ENCODE measurements at places on chromosomes 3 and 15.

DNA sequence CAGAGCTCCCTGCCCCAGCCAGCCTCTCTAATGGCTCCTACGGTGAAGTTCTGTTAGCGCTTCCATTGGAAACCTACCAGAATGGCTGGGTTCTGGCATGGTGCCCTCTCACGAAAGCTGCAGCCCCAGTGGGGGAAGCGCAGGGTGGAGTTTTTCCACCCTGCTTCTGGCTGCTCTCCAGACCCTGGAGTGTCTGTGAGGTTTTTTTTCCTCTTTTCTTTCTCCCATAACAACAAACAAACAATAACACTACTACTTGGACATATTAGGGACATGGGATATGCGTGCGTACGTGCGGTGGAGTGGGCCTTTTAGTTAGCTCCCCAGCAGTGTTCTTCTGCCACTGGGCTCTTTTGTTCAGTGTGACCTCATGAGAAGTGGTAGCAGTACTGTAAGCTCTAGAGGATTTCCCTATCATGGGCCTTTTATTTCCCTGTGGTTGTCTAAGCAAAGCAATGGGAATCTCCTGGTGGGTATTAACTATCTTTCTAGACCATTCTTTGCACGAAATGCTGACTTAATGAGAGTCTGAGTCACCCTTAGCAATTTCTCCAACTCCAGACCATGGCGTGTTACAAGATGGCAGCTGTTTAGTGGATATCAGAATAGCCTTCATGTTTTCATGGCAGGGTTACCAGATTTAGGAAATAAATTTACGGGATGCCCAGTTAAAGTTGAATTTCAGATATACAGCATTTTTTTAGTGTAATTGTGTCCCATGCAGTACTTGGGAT is 161.9 kb downstream of the FNDC3B start:
- no peak for DNase-seq

DNA sequence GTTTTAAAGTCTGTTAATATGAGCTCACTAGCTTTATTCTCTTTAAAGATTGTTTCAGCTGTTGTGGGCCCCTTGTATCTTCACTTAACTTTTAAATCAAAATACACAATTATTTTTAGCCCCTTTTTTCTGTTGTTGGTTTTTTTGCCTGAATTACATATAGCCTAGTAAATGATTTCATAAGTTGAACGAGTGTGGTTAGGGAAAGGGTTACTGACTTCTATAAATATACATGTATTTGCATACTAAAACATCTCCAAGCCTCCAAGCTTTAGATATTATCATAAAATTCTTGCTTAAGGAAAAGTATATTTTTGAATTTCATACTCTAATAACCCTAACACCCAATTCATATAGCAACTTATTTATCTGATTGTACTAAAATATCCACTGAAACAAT is 73.2 kb upstream of the ARL6 start:
- DNase-seq = no peak

DNA sequence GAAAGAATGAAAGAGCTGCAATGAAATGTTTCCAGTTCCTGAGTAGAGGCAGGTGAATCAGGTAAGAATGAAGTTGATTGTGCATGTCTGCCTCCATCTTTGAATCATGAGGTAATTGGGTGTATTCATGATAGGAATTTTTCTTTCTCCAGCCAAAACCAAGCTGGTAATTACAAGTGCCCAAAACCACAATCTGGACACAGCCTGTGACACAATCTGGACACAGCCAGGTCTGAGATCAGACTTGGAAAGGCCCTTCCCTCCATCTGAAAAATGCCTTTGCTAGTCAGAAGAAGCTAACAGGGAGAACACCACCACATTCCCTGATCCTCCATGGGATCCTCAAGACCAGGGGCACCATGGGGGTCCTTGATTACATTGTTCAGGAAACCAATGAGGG is 338.5 kb upstream of the THBS1 start:
- DNase-seq = no peak

GRCh38 chr3:61570813-61571212 is 9.4 kb downstream of the PTPRG start:
- no peak for DNase-seq

- DNase-seq = peak; percentile 64
Measured at GRCh38 chr3:156787926-156788663, 38.1 kb upstream of the LEKR1 start.

DNA sequence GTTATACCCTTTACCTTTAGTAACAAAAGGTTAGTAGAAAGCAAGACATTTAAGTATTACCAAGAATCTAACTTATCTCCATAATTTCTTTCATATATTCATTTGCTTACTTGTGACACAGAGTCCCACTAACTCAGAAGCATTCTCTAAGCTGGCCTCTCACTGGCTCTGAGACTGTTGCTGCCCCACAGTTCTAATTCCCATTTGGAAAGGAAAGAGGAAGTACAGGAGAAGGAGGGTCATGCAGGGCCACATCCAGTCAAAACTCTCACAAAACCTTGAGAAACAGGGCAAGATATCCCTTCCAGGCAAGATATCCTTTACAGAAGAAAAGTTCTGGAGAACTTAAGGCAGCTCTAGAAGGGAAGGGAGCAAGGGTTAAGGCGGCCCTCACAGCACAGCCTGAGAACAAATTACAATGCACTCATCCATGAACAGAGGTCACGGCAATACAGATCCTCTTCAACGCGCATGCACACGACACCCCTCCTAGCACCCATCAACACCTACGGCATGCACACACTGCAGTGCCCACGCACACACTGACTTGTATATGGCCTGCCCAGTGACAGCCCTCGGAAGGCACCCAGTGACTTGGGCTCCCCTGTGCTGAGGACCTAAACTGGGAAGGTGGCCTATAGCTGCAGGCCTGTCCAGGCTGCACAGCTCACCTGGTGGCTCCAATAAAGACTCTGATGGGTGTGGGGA is 13.0 kb upstream of the MYO5C start:
- no peak for DNase-seq

DNA sequence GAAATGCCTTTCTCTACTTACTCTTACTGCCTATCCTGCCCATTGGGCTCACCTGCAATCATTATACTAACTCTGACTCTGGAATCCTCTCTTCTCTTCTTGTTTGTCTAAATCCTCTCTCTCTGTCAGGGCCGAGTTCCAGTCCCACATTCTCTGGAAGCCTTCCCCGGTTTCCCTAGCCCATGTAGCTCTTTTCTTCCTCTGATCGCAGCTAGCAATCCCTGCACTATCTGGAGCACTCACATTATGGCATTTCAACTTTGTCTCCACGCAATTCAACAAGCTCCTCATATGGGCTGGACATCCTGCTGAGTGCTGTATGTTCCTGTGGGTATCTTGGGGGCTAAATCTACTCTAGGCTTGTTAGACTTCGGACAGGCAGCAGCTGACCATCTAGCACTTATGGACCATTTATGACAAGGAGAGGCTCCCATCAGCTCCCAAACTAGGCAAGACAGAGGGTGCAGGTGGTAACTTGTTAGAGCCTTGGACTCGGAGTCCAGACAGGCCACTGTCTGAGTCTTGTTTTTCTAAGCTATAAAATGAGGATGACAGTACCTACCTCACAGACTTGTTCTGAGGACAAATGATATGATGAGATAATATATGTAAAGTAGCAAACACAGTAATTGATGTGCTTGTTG is 58.3 kb downstream of the EPHB3 start:
- no peak for DNase-seq

DNA sequence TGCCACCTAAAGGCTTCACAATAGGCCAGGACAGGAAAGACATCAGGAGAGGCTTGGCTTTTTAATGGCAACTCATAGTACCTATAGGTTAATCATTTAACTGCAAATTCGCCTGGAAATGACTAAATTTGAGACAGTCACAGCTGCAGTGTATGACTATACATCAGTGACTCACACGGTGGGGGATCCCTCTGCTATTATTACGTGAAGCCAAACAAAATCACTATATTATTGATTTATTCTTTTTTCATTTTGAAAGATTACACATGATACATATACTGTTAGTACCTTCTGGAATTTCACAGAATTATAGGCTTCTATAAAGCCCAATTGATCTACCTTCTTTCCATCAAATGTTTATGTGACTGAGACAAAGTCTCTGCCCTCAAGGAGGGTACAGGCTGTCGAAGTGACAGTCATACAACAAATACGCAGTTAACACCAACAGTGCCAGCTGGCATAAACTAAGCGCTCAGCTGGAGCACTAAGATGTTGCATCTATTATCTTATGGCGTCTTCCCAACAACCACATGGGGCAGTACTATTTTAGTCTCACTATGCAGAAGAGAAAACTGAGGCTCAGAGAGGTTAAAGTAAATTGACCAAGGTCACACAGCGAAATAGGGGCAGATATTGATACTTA is 82.0 kb upstream of the LMOD3 start:
- peak; percentile 71 for DNase-seq

GRCh38 chr3:155248531-155249187 is 44.8 kb downstream of the STRIT1 start:
- no peak for DNase-seq

DNA sequence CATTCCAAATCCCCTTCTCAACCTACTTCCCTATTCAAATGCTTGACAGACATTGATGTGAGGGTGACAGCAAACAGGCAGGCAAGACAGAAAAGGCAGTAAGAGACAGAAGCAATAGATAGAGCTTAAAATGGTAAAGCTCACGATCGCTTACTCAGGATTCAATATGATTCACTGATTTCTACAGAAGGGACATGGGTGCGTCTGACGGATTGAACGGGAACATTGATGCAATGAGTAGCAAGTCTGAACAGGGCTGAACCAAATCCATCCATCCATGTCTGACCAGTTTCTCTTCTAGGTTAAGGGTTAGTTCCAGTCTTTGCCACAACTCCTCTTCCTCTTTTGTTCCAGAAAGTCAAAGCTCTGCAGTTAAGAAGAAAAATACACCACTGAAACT is 35.1 kb downstream of the P2RY1 start:
- no peak for DNase-seq

All from stimulated activated CD4-positive, alpha-beta T cell treated with anti-CD3 and anti-CD28 coated beads, Interleukin-1b, Interleukin-23, amount 100 ng/mL, for 48 hours (primary cell).